Activated CD4-positive, CD25-positive, alpha-beta regulatory T cell treated with anti-CD3 and anti-CD28 coated beads, Interleukin-2, amount 50 U/mL, for 24 hours (primary cell): ENCODE measurements at places on chromosomes 1 and 21.

DNA sequence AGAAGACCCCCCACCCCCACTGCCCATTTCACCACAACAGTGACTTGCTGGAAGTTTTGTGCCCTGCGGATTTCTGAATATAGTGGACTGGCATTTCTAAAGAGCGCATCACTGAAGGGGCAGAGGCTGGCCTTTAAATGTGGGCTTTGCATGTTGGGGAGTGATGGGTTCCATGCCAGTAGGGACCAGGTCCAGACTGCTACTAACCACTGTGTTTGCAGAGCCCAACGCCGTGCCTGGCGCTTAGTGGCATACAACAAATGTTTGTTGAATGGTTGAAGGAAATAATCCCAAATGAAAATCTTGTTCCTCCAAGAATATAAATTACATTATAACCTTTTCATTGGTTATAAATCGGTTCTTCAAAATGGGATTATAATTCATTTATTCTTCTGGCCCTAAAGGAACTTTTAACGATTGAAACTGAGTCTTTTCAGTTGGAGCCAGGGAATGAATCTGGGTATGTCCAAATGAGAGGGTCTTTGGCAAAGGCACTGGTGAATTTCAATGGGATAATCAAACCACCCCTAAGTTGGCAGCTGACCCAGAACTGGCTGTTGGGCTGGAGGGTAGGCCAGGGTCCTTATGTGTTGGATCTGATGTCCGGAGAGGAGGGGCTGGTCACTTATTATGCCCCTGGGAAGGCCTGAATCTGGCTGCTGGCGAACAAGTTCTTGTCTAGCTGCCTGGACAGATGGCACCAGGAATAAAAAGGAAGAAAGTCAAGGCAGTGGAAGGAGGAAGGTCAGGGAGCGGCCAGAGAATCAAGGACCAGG lies 13.8 kb upstream of the SDHB start:
- ATAC-seq: no peak

DNA sequence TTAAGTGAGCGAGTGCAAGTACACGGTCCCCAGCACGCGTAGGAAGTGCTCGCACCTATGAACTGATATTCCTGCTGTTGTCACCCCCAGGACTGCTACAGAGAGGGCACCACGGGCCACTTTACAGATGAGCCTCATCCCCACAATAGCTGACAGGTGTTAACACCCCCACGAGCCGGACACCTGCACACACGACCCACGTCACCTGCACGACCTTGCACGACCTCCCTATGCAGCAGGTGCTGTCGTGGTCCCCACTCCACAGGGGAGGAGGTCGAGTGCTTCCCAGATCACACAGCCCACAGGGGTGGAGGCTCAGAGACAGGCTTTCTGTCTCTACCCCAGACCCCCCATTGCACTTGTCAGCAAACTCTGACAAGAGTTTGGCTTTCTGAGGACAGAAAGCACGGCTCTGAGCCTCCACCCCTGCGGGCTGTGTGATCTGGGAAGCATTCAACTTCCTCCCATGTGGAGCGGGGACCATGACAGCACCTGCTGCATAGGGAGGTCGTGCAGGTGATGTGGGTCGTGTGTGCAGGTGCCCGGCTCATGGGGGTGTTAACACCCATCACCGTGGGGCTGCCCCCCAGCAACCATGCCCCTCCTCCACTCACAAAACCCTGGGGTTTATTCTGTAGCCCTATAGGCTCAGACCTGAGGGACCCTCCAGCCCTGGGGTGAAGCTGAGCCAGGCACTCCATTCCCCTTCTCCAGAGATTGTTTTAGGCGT lies 80.8 kb downstream of the MATN1 start:
- no peak for ATAC-seq

GRCh38 chr1:102821707-102822106 lies 286.6 kb downstream of the COL11A1 start:
- no peak for ATAC-seq

- ATAC-seq: no peak
These were observed 279.8 kb downstream of the PBX1 start for GRCh38 chr1:164838786-164839185.

DNA sequence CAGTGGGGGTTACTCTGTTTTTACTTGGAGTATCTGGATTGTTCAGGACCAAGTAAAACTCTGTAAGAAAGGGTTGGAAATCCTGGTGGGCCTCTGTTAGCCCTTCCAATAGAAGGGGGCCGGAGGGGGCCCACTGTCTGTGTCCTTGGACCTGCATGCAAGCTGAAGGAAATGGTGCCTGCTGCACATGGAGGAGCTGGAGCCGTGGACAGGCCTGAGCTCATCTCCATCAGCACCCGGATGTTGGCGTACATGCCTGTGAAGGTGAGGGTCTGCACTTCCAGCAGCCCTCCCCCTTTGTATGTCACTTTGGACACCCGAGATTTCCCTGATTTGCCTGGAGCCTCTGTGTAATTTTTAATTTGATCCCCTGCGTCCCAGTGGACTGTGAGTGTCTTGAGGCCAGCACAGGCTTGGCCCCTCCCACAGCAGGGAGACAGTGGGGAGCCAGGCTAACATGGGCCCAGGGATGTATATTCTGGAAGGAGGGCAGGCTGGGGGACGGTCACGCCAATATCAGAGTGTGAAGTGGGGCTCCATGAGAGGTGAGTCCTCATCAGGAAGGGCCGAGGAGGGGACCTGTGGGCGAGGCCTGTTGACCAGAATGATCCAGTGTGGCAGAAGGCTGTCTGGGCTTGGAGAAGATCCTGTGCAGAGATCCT lies 16.8 kb downstream of the GALNT2 start:
- ATAC-seq: no peak
